ENCODE measurements at places on chromosomes 12 and 14. TPM values are rescaled to one million over a fixed set of nuclear protein-coding genes. Genes with fewer than 3 reads are reported as not detected.

DNA sequence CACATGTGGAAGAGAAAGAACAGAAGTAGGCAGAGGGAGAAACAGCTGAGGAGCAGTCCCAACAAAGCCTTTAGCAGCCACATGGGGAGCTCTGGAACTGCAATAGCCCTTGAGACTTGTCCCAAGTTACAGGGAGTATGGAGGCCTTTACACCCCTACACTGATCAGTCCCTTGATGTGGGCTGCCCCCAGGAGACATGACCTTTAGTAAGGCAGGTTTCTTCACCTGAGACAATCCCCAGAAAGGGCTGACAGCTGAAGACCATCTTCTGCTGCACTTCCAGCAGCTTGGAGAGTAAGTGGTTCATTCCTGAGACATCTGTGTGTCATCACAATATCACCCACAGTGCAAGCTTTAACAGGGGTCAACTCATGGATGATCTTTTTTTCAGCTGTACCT lies 8.6 kb upstream of the SNAPC1 start:
- no peak for ATAC-seq

- ATAC-seq, result no peak
These were observed 52.0 kb downstream of the ETV6 start for GRCh38 chr12:11701433-11701832.

POLR3B gene
- 9.4 TPM for total RNA-seq

SLCO1C1 gene
- 0.20 TPM for total RNA-seq

Data from esophagus mucosa (tissue), 1 donor.